Cerebellum (tissue), 4 donors: ENCODE measurements at places on chromosomes 3 and 15. TPM values are rescaled to one million over a fixed set of nuclear protein-coding genes. Genes with fewer than 3 reads are reported as not detected.

SERPINI2 gene
- 10.1 TPM for total RNA-seq

TIMP4 gene
- 17.6 TPM for total RNA-seq

GOLGA6B gene
- total RNA-seq = not detected

THAP10 gene
- 5.1 TPM for total RNA-seq

ZNF710 gene
- total RNA-seq = 14.0 TPM

LMAN1L gene
- 0.09 TPM for total RNA-seq

MCTP2 gene
- 0.64 TPM for total RNA-seq

SLC4A7 gene
- 206 TPM for total RNA-seq

GRM7 gene
- 52.4 TPM for total RNA-seq

TRAK1 gene
- 53.9 TPM for total RNA-seq

GOLGA8Q gene
- total RNA-seq = 1.6 TPM

TICRR gene
- total RNA-seq = 5.7 TPM

IMPG2 gene
- total RNA-seq = 2.4 TPM

RTP1 gene
- total RNA-seq = 0.27 TPM

SOX14 gene
- total RNA-seq = 0.73 TPM

AVEN gene
- 10.2 TPM for total RNA-seq

TIGIT gene
- 0.45 TPM for total RNA-seq

IL12A gene
- total RNA-seq = 1.1 TPM

CLDN1 gene
- 0.45 TPM for total RNA-seq

CCK gene
- 2.4 TPM for total RNA-seq

GOLGA8J gene
- total RNA-seq = 0.36 TPM

COL6A5 gene
- total RNA-seq = 1.5 TPM

PRR20G gene
- total RNA-seq = not detected

STARD5 gene
- 7.8 TPM for total RNA-seq
